ENCODE measurements at places on chromosomes 6 and 20.

- DNase-seq, result no peak
These were observed 6.1 kb upstream of the TREML4 start for GRCh38 chr6:41222045-41222444.

- DNase-seq, result no peak
These were observed 387.8 kb upstream of the RUNX2 start for GRCh38 chr6:44940367-44940766.

GRCh38 chr6:14037402-14038277 lies 79.9 kb upstream of the CD83 start:
- DNase-seq, result no peak

GRCh38 chr20:1418350-1418749 lies 25.5 kb upstream of the FKBP1A start:
- peak; percentile 58 for DNase-seq

- no peak for DNase-seq
These were observed 29.3 kb upstream of the OVOL2 start for GRCh38 chr20:18087054-18087453.

DNA sequence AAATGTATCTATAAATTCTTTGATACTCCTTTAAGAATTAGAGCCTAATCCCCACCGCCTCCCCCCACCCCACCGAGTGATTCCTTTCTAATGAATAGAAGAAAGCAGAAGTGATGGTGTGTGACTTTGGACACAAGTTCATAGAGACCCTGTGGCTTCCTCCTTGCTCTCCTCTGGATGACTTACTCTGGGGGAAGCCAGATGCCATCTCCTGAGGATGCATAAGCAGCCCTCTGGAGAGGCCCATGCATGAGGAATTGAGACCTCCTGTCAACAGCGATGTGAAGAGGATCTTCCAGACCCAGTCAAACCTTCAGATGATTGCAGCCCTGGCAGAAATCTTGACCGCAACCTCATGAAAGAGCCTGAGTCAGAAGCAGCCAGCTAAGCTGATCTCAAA lies 21.1 kb downstream of the AHCY start:
- no peak for DNase-seq

DNA sequence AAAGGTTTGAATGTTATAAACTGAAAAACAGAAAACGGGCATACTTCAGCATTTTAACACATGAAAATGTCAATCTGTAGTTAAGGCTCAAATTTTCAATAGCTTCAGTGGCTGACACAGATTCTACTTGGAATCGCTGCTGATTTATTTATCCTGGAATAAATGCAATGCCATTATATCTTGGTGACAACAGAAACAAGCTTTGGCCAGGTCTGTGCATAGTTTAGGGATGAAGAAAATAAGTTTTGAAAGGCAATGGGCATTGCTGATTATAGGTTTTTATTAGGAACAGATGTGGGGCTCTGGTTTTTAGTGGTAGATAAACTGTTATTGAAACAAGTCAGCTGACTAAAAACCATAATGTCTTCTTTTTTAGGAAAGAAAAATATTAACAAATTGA lies 96.8 kb upstream of the SOX4 start:
- DNase-seq, result no peak

Measured in PC-9 (cell line).